Activated gamma-delta T cell (primary cell): ENCODE measurements at places on chromosomes 4 and X.

DNA sequence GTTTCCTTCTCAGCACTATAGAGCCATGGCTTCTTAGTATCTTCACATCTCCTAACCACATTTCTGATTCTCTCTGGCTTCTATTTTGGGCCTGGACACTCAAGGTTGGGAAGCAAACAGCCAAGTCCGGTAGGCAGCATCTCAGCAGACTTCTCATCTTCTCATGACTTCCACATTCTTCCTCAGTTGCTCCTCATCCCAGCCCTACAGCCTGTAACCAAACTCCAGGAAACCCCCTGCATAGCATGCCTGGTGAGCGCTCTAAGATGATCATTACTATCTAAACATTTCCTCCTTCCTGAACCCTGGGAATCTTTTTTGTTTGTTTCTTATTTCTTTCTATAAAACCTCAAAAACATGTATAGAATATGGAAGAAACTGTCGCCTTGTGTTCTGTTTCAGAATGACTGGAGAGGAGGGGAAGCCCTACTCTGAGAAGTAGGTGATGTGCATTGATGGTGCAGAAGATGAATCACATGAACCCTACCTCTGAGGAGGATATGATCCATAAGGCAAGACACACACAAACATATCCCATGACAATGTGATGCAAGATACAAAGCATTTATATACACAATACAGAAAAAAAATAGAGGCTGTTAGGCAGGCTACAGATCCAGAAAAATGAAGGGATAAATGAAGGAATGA, 219.8 kb upstream of the GYPA start:
- no peak for DNase-seq

DNA sequence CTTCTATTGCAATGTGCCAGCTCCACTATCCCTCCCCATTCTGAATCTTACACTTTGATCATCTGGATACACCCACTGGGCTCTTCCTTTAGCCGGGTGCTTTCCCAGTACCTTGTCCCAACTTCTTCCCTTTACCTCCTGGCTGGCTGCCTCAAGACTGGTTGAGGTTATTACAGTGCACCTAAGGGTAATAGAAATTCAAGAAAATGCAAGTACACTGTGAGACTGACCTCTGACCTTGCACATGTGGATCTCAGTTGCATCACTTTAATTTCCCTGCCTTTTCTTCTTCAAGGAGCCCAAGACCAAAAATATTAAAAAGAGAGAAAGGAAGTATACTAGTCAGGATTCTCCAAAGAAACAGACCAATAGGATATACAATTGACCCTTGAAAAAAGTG, 53.9 kb upstream of the NOCT start:
- no peak for DNase-seq

- DNase-seq: peak; percentile 24
These were observed at the start of gene STAG2 for GRCh38 chrX:123961268-123962005. Gene STAG2 (plus strand): TSS chrX:123961706. CDS start chrX:124022628, 60,922 bp downstream.

DNA sequence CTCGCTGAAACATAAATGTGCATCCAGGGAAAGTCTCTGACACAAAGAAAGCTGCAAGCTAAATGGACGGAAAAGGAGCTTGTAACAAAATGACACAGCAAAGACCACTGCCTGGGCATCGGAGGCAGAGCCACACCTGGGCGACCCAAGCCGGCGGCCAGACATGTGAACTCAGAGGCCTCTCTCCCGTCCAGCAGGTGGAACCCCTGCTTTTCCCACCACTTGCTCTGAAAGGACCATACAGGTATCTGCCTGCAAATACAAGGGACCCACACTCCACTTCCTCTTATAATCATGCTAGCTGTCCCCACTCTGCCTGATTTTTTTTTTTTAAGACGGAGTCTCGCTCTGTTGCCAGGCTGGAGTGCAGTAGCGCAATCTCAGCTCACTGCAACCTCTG, 12.0 kb downstream of the CPLX1 start:
- no peak for DNase-seq
